ENCODE measurements at places on chromosomes 4 and X.

DNA sequence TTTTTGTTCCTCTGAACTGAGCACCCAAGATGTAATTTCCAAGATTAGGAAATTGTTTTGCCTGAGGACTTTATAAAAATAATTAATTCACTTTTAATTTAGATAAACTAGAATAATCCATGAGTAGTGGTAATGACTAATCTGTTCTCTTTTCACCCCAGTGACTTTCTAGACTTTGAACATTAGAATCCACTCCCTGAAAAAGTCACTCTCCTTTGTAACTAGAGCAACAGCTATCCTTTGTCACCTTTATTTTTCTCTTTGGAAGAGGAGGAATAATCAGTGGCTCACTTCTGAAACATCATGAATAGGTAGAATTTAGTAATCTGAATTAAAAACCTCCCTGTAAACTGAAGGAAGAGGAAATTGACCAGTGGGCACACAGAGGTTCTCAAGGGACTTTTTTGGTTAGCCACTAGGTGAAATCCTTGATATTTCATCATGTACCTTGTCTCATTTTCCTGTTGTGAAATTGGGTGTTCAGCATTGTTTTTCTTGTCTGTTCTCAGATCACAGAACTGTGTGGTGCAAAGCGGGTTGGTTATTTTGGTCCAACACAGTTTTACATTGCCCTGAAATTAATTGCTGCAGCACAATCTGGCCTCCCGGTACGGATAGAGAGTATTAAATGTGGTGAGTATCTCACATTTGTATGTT, 59.4 kb downstream of the REPS2 start:
- no peak for DNase-seq

- no peak for DNase-seq
Measured at GRCh38 chr4:126611900-126612299, 1020.9 kb upstream of the INTU start.

- DNase-seq = no peak
Measured at GRCh38 chr4:14552119-14552518, 450.2 kb upstream of the CPEB2 start.

DNA sequence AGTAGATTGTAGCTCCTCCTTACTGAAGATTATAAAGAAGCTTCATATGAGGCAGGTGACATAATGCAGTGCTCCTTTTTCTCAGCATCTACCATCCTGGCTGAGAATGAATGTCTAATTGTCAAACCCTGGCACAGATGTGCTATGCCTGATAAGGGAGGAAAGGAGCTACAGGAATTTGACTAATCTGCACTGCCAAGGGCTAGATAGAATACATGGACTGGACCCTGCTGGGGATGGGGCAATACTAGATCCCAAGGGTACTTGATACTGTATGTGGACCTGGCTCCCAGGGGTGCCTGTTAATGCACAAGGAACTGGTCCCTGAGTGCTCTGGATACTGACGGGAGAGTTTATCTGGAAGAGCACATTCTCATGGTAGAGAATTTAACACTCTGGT, 362.2 kb upstream of the EMCN start:
- no peak for DNase-seq

- DNase-seq = peak; percentile 7
Measured at GRCh38 chrX:136204571-136204970, 46.6 kb downstream of the MAP7D3 start.

- no peak for DNase-seq
Measured at GRCh38 chrX:3428792-3429191, 82.3 kb upstream of the MXRA5 start.

DNA sequence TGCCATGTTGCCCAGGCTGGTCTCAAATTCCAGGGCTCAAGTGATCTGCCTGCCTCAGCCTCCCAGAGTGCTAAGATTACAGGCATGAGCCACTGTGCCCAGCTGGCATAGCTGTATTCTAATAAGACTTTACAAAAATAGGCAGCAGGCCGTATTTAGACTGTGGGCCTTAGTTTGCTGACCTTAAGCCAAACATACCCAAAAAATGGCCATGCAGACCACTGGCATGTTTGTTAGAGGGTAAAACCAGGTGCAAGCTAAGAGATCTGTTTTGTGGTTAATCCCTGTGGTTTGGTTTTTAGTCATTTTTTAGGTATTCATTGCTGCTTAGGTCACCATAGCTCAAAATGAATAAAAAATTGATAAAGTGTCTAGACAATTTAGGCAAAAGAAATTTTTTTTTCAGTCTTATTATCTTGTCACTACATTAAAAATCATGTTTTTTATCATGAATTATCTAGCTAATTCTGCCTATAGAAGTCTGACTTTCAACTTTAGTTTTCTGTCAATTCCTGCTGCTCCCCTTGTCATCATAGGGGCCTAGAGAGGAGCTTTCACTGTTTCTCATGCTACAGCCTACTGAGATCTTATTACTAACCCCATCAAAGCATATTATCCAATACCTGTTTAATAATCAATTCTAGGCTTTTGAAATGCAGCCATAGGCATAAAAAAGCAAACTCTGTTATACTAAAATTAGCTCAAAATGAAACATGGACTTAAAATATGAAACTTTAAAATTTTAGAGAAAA, 7.5 kb upstream of the SPINK2 start:
- no peak for DNase-seq

- no peak for DNase-seq
Measured at GRCh38 chr4:57865264-57865663, 755.1 kb upstream of the IGFBP7 start.

DNA sequence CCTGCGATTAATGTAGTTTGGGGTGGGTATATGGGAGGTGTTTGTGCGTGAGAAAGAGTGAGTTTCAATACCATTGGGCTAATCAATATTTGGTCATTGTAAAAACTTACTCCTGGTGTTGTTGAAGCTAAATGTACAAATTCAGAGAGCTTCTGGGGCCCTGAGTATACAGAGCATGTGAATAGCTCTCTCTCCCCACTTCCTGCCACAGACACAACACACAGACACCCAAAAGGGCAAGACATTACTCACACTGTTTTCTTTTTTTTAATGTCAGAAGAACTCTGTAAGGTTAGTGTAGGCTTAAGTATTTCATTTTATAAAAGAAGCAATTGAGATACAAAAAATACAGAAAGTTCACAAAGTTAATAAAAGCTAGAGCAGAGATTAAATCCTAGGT, 151.3 kb upstream of the KCNIP4 start:
- DNase-seq = no peak

DNA sequence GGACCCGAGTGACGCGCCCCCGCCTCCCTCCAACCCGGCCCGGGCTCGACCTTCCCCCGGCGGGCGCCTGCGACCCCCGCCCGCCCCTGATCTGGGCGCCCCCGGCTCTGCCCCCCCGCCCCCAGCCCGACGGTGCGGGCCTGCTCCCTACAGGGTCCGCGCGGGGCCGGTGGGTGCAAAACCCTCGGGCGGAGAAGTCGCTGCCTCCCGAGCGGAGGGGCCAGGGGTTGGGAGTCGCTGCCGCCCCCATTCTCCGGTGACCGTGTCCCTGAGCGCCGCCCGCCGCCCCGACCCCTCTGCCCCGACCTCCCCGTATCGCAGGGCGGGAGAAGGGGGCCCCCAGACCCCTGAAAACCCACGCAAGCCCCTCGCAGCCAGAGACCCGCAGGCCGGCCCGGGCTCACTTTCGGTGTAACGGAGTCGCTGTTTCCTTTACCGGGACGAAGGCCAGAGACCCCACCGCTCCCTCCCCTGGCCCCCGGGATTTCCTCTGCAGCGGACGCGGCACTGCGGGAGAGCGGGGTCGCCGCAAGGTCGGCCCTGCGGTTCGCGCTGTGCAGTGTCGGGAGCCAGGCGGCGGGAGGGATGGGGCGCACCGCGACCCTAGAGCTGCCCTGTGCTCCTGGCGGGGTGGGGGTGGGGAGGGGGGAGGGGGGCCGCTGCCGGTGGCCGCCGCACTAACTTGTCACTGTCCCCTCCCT, 729 bp upstream of the CPLX1 start:
- DNase-seq = no peak

DNA sequence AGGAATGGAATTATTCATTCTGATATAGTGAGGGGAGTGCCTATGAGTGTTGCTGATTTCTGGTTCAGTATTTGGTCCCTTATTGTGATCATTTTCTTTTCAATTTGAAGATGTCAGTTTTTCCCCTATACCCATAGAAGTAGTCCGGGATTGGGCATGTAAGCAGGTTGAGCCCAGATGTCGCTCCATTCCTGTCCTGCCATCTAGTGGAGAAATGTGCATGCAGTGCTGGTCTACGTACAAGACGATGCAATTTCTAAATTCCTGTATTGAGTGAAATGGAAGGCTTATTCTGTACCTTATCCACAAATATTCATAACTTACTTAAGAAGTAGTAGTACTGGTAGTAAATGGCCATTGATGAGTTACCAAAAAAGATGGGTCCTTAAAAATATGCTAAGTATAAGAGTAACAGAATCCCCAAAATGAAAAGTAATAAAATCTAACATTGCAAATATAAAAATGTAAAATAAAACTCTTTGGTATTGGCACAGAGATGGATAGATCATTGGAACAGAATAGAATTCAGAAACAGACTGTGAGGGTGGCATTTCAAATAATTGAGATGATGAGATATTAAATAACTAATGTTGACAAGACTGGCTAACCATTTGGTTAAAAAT, 60.9 kb downstream of the UGT8 start:
- DNase-seq = peak; percentile 10

DNA sequence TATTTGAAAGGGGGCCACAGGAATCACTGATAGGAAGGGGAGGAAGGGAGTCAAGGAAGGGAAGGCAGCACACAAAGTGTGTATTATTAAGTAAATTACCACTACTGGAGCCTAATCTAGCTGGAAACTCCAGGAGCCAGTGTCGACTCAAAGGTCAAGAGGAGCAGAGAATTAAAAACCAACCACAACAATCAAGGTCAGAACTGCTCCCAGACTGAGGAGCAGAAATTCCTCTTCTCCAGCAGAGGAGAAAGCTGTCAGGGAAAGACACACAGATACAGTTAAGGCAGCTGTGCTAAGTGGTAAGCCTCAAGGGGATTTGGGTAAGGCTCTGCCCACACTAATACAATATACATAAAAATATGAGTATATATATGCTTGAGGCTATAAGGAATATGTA, 87.5 kb upstream of the PTPN13 start:
- no peak for DNase-seq

DNA sequence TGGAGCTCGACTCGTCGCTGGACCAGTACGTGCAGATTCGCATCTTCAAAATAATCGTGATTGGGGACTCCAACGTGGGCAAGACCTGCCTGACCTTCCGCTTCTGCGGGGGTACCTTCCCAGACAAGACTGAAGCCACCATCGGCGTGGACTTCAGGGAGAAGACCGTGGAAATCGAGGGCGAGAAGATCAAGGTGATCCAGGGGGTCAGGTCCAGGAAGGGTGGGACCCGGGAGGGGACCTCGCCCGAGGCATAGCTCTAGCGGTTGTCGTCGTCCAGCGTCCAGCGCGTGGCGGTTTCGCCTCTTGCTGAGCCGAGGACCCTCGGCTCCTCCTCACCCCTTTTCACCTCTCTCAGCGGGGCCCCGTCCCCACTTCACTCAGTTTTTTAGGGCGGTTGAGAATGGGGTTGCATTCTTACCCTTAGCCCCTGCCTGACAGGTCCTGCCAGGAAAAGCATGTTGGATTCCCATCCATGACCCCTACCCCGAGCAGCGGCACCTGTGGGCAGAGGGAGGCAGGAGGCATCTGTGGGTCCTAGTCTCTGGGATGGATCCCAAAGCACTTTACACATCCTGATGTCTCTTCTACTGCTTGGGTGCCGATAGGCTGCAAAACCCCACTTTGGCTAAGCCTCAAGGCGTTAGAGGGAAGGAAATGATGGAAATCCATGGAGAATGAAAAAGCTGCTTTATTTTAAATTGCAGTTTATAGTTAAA, 524 bp downstream of the RAB33A start:
- DNase-seq = no peak

- DNase-seq = no peak
Measured at GRCh38 chrX:44536198-44536597, 6.5 kb downstream of the FUNDC1 start.

DNA sequence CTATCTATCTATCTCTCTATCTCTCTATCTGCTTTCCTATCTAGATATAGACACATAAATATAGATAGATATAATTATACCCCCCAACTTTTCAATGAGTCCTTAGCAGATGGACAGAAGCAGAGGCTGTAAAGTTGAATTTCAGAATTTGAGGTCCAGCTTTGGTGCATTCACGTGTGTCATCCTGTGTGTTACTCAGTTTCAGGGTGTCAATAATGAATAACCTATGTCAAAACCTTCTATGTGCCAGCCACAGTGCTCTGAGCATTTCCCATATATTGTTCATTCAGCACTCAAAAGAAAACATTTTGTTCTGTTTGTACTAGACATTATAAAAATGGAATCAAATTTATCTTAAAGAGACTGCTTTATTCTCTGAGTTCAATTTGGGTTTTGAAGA, 310.0 kb downstream of the ARHGAP24 start:
- DNase-seq = no peak

DNA sequence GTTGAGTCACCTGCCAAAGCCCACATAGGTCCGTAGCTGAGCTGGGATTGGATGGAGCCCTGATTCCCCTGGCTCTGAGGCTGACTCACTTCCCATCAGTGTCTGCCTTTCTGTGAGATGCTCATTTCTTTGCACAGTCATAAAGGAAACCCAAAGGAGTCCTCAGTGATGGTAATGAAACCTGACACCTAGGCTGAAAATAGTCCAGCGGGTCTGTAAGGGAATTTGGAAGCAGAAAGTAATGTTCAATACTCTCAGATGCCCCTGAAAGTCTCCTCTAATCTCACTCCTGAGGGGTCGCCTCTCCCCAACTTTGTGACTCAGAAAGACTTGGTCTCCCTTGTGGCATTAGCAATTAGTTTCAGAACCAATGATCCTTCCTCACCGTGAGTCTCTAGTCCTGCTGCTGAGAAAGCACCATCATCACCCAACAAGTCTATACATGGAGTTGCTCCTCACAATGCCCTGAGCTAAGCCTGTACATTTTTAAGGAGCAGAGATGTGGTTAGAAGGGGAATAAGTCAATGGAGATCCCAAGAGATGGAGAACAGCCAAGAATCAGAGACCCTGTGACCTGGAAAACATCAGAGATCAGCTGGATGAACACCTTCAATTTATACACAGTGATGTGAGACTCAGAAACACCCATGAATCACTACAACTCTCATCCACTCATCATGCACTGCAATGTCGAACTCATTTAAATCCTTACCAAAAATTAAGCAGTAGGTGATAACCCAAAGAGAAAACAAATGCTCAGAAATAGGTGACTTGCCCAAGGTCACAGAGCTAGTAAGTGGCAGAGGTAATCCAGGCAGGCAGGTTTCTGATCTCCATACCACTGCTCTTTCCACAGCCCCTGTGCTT, 219.0 kb upstream of the CPEB2 start:
- no peak for DNase-seq

DNA sequence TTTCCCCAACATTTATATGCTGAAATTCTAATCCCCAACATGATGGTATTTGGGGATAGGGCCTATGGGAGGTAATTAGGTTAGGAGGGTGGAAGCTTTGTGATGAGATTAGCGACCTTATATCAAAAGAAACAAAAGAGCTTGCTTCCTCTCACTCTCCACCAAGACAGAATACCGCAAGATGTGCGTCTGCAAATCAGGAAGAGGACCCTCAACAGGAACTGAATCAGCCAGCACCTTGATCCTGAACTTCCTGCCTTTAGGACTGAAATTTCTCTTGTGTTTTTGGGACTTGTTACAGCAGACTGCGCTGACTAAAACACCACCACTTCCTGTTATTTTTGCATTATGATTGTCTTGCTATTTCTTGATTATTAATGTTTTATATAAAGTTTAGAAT, 1889.4 kb downstream of the C4orf33 start:
- DNase-seq = no peak

Data from activated CD4-positive, alpha-beta T cell treated with anti-CD3 and anti-CD28 coated beads, Interleukin-2, amount 50 U/mL, for 1 hour (primary cell).